ENCODE measurements at places on chromosomes 2 and 18.

DNA sequence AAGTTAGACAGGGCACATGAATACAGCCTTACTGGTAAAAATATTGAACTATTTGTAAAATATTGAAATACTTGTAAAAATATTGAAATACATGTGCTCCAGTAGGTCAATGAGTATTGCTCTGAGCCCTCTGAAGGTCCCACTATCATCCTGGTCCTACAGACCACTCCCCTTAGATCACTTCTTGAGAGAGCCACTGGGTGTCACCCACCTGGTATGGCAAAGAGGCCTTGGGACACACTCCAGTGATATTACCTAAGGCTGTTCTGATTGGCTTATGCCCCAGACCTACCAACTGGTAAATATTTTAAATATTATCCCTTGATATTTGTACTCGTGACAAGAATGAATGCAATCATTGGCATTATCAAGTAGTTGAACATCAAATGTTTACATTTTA, 5.0 kb downstream of the THSD7B start:
- no peak for DNase-seq

DNA sequence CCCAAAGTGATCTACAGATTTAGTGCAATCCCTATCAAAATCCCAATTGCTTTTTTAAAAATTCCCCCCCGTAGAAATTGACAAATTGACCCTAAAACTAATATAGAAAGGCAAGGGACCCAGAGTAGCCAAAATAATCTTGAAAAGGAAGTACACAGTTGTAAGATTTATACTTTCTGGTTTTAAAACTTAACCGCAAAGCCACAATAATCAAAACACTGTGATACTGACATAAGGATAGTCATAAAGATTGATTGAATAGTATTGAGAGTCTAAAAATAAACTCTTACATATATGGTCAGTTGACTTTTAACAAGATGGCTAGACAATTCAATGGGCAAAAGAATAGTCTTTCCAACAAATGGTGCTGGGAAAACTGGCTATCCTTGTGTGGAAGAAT, 58.7 kb upstream of the GAREM2 start:
- DNase-seq: no peak

- DNase-seq: no peak
These were observed 107.8 kb downstream of the NDUFA10 start for GRCh38 chr2:239917125-239917956.

- DNase-seq: no peak
These were observed 413.3 kb upstream of the TRIB2 start for GRCh38 chr2:12303181-12304030.

GRCh38 chr2:134139611-134140010, 114.3 kb upstream of the MGAT5 start:
- no peak for DNase-seq

DNA sequence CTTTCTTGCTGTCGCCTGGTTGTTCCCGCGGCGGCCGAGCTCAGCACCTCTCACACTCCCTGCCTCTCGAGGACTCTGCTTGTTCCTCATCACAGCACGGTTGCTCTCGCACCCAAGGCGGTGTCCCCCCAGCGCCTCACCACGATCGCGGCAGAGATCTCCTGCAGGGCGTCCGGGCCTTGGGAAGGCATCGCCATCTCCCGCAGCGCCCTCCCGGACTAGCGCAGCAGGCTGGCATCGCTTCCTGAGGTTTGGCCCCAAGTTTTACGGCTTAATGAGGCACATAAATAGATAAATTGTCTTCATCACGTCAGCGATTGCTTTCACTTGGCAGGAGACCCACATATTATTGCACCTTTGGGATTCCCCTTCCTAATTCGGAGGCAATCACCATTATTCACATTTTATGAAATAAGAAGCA, 125.4 kb downstream of the RGPD3 start:
- DNase-seq: no peak

DNA sequence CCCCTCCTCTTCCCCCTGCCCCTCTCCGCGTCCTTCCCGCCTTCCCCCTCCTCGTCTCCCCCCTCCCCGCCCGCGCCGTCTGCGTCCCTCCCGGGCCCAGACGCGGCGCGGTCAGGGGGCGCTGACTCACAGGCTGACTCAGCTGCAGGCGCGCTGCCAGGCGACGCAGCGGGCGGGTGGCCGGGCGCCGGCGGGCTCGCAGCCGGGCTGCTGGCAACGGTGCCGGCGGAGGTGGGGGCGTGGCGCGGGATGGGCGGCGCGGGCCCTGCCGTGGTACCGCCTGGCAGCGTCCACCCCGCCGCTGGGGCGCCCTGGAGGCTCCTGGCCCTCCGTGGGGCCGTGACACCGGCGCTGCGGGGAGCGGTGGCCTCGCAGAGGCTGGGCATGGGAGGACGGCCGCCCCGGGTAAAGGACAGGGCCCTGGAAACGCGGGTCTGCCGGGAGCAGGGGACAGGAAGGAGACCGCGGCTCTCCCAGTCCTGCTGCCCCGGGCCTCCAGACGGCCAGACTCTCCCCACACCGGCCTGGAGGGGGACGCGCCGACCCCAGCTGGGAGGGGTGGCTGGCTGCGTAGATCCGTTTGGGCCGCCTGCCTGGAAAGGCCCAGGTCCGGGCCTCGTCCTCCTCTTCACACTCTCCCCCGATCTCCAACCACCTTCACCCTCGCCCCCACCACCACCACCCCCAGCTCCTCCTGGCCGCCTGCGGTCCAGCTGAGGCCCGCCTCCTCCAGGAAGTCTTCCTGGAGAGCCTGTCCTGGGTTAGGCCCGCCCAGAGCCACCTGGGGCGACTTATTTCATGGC, 10.0 kb upstream of the PROC start:
- DNase-seq: peak; percentile 80

DNA sequence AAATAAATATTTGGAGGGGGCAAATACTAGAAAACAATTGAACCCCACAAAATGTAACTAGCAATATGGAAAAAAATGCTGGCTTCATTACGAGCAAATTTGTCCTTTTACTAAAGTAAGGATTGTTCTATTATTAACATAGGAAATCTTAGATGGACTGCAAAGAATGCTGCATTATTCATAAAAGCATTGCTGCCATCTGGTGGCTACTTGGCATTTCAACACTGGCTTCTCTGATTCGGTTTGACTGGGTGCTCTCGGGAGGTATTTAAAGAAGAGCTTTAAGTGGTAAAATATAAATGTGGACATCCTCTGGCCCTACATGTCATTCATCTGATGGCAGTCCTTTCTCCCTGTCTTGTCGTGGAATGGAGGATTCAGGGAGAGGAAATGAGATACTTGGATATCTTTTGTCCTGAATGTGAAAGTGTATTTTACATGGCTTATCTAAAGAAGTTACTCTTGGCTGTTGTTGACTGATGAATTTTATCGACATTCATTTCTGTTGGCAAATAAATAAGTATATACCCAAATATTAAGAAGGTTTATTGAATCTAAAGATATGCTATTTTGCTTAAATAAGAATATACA, 130.2 kb downstream of the ARHGAP15 start:
- DNase-seq: no peak

DNA sequence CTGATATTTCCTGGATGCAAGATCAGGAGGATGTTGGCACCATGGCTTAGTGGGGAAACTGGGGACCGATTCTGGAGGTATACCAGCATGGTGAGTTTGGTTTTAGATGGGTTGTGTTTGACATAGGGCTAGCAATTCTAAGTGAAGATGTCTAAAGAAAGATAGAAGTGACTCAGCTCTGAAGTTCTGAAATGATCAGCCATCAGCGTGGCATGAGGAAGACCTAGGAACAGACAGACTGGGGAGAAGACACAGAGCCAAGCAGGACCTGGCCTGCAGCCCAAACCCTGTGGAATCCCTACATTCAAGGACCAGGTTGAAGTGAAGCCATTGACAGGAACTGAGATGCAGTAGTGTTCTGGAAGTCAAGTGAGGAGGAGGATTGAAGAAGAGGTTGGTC, 39.8 kb downstream of the HRH4 start:
- DNase-seq: no peak

DNA sequence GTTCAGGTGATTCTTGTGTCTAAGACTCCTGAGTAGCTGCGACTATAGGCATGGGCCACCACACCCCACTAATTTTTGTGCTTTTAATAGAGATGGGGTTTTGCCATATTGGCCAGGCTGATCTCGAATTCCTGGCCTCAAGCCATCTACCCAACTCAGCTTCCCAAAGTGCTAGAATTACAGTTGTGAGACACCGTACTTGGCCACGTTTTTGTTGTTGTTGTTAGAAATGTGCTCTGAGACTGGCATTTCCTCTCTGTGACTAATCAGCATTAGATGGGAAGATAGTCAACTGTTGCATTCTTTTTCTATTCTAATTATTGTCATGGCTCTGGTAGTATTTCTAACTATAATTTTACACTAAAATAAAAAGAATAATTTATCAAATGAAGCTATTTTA, 191.7 kb downstream of the CAMKMT start:
- DNase-seq: no peak

GRCh38 chr18:79640064-79640672, 39.4 kb upstream of the CTDP1 start:
- no peak for DNase-seq

DNA sequence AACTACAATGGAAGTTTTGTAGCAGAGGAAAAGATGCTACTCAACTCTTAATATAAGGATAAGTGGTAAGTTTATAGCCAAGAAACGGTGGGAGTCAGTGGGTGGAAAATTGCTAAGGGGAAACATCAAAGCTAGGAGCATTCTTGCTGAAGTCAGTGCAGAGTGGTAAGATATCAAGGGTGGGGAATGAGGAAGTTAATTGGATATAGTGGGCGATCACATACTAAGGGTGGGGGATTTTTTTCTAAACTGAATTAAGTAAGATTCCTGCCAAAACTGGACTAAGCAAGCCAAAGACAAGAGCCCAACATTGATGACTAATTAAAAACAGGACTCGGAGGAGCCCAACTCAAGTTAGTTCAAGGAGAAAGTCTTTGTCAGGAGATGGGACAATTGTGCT, 525.4 kb downstream of the CCDC85A start:
- no peak for DNase-seq

- no peak for DNase-seq
These were observed 51.6 kb upstream of the ATG16L1 start for GRCh38 chr2:233199870-233200269.

DNA sequence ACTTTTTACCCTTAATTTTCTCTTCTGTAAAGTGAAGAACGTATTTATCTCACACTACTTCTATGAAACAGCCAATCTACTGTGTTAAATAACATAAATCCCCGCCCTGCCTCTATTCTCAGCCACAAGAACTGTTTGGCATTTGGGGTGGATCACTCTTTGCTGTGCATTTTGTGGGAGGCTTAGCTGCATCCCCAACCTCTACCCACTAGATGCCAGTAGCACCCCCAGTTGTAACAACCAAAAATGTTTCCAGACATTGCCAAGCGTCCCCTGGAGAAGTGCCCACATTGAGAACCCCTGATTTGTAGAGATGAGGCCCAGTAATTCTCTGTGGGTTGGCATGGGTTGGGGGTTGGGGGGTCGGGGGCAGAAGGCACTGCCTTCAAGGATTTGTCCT, 94.7 kb upstream of the BOD1L2 start:
- DNase-seq: no peak

DNA sequence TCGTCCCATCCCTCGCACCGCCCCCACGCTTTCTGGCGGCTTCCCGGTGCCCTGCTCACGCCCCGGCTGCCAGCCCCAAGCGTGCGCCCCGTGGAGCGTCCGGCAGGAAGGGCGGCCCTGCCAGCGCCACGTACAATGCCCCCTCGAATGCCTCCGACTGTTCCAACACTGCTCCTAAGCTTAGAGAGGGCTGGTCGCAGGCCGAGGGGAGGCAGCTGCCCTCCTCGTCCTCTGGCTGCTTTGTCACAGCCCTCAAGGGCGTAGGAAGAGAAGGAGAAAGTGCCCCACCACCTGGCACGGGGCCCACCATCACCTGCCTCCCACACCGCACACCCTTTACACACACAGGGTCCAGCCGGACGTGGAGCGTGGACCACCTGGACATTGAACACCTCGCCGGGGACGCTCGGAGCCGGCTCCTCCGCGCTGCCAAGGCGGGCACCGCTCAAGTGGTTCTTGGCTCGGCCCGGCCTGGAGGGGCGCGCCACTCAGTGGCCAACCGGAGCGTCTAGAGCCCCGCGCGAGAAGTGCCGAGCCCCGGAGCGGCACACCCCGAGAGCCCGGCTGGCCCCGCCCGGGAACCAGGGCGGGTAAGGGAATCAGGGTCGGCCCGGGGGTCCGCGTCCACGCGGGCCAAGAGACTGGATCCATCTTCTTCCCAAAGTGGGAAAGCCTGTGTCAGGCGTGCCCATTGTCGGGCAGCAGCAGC, 830 bp downstream of the DNER start:
- DNase-seq: peak; percentile 58

DNA sequence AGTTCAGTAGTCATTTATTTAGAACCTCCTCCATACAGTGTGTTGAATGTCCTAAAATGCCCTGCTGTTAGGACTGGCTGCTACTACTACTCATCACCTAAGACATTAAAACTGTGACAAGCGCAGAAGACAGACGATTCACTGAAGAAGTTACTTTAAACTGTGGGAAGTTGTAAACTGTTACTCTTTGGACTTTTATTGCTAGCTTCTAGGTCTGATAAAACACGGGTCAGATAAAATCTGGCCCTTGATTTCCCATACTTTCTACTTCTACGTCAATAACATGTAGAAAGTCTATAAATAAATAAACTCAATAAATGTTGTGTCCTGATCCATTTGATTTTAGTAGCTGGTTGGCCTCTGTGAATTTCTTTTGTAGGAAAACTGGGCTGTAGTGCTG, 113.4 kb downstream of the ICA1L start:
- no peak for DNase-seq

- DNase-seq: no peak
These were observed 10.3 kb downstream of the TEX44 start for GRCh38 chr2:231602859-231603467.

GRCh38 chr2:197782126-197782525, 3.0 kb downstream of the BOLL start:
- no peak for DNase-seq

GRCh38 chr18:79511671-79512301, 116.1 kb downstream of the NFATC1 start:
- DNase-seq: peak; percentile 47

DNA sequence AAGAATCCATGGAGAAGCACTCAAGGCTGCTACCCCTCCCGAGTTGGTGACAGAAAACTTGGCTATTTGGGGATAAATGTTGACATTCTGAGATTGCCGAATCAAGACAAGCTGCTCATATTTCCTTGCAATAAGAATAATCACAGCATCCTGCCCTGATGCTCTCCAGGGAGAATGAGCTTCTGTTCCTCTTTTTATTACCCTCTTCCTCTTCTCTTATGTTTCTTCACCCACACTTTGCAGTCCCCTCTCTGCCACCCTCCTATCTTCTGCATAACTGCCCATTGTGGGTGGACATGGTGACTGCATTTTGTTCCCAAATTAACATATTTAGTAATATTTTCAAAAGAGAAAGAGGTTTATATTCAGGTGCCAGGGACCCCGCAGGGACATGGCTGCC, 11.9 kb upstream of the MSGN1 start:
- DNase-seq: no peak

DNA sequence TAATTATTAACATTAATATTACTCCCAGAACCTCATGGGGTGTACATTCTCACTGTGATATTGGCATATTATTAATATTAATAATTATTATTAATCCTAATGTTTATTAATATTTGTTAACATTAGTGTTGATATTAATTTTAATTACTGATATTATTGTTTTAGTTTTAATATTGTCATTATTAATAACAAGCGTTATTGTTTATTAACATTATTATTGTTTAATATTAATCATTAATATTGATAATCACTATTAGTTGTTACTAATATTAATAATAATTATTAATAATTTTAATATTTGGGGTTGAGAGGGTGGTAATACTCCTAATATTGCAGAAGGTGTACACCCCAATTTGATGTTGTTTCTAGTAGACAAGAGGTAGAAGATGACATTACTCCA, 193.1 kb upstream of the XIRP2 start:
- no peak for DNase-seq

All from RWPE2 (cell line).